Stimulated activated CD8-positive, alpha-beta memory T cell treated with anti-CD3 and anti-CD28 coated beads, Interleukin-15, amount 100 ng/mL, for 4 hours (primary cell): ENCODE measurements at places on chromosomes 3 and 15.

- DNase-seq = no peak
Measured at GRCh38 chr3:64097920-64098319, 74.6 kb upstream of the PSMD6 start.

DNA sequence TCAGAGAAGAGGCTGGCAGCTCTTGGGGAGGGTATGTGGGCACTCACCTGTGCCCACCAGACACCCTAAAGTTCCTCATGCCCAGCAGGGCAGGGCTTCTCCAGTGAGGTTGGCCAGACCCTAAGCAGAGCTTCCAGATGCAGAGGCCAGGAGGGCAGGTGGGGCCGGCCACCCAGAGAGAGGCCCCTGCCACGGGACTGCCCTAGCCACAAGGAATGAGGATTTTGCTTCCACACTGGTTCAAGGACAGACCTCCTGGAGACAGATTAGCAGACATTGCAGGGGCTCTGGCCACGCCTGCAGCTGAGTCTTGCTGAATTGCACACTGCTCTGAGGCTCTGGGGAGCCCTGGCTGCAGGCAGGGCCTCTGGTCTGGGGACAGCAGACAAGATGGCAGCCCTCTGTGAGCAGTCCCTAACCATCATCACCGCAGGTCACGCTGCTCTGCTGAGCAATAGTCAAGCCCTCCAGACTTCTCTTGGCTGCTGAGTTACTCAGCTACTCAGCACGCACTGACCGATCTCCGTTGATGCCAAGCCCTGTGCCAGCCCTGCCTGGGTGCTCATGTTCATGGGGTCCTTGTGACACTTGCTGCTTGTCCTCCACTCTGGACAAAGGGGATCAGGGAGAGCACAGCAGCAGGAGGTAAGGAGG lies 117.4 kb upstream of the ABHD17C start:
- DNase-seq = no peak

DNA sequence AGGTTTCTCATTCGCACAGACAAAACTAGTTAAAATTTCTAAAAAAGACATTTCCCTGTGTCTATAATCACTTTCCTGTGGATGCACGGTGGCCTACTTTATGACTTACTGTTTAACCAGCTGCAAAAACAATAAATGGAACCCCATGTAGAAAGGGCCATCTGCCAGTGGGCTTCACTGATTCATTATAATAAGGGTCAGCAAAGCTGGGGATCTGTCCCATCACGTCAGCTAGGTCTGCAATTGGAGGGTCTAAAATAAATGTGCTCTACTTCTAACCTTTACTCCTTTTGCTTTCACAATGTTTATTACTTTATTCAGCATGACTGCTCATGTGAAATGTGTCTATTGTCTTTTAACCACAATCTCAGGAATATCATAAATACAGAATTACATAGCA lies 43.1 kb upstream of the NMD3 start:
- no peak for DNase-seq

DNA sequence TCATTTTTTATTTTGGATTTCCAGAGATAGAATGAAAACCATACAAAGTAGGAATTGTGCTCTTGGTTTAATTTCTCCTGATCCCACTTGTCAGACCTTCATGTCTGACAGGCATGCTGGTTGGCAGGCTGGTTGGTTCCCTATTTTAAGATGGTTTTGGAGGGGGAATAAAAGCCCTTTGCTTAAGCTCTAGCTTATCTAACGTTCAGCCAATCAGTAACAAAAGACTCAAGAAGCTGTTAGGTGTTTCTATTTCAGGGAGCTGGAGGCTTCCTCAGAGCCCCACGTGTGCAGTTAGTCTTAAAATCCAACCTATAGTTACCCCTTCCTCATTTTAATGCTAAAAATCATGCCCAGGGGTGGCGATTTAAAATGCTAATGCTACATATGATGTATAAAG lies 40.5 kb upstream of the XIRP1 start:
- DNase-seq = no peak

GRCh38 chr15:72797834-72798233 lies 14.3 kb upstream of the ADPGK start:
- no peak for DNase-seq

DNA sequence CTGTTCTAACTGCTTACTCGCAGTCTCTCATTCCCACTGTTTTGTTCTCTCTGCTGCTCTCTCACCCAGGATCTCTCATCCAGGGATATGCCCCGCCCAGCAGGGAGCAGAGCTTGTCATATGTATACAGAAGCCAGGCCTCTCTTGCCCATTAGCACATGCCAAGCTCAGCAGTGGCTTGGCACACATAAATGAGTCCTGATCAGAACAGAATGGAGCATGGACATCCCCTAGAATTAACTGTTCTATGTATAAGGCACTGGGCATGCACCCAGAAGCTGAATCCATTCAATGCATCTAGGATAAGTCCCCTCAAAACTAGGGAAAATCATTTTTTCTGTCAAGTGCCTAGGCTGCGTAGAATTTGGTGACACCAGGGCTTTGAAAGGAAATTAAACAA lies 61.6 kb downstream of the IGSF11 start:
- no peak for DNase-seq

DNA sequence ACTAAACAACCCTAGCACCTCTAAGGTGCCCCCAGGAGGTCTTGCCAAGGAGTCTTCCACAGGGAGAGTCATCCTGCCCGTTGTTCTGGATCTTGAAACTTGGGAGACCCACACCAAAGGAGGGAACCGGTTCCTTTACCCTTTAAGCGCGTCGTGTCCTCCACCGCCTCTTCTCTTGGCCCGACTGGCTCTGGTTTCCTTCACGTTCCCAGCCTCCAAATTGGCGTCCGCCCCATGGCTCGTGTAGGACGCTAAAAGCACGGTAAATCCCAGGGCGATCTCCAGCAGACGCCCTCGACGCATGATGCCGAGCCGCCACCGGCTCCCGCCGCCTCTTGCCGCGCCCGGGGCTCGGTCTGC lies 1.1 kb downstream of the FBN1 start:
- DNase-seq = no peak

DNA sequence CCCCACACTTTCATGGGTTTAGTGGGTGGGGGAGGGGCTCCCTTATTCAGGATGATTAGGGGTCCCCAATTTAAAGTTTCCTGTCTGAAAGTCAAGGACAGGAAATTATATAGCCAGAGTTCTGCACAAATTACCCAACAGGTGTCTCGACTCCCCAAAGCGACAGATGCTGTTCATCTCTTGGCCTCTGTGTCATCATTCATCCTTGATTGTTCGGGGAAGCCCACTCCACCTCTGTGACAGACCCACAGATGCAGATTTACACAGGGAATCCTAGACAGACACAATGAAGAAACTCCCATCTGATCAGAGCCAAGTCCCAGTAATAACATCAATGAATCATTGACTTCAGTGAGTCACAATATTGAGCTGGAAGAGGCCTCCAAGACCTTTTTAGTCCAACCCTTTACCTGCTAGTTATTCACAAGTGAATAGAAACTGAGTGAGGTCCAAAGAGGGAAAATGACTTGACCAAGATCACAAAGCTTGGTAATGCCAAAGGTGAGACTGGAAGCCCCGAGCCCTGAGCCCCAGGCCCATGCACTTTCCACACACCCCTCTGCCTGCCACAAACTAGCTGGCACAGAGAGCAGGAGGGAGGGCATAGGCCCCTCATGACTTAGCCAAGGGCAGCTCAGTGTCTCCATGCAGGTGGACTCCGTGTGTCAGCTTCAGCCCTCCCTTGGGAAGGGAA lies 7.9 kb upstream of the SRP14 start:
- no peak for DNase-seq

DNA sequence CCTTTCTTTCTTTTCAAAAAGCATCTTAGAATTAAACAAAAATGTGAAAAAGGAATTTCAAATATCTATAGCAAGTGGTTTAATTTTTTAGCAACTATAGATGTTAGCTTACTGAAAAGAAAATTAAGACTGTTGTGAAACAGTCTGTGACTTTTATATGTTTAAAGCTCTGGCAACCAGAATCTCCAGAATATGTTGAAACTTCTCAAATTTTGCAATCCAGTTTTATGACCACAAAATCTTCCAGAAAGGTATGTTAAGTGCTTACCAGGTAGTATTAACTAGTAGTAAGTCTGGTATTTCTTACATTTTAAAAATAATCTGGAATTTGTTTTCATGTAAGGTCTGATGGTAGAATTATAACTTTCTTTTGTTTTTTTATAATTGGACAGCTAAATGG lies 235.0 kb downstream of the SLC9A9 start:
- DNase-seq = no peak

GRCh38 chr3:109819734-109820133 lies 482.4 kb upstream of the DPPA4 start:
- no peak for DNase-seq

- no peak for DNase-seq
Measured at GRCh38 chr3:145272684-145273083, 888.3 kb downstream of the PLOD2 start.
